ENCODE measurements at places on chromosomes 2 and 18.

GRCh38 chr2:45855374-45855773 lies 203.9 kb downstream of the PRKCE start:
- peak; percentile 43 for DNase-seq

DNA sequence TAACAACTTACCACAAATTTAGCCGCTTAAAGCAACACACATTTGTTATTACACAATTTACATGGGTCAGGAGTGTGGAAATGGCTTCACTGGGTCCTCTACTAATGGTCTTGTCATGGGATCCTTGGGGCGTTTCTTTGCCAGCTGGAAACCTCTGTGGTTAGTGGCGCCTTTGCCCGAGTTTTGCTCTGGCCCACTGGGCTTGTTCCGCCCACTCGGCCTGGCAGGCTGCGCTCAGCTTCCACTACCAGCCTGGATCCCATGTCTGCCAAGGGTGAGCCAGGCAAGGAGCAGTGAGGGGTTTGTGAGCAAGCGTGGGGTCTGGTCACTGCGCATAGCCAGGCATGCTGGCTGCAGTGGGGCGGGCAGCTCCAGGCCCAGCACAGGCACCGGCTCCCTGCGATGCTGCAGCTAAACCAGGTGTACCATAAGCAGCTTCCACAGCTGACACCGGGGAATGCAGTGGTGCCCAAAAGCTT lies 16.2 kb upstream of the MBD2 start:
- DNase-seq = no peak

- no peak for DNase-seq
Measured at GRCh38 chr2:26712486-26713465, 20.3 kb downstream of the KCNK3 start.

DNA sequence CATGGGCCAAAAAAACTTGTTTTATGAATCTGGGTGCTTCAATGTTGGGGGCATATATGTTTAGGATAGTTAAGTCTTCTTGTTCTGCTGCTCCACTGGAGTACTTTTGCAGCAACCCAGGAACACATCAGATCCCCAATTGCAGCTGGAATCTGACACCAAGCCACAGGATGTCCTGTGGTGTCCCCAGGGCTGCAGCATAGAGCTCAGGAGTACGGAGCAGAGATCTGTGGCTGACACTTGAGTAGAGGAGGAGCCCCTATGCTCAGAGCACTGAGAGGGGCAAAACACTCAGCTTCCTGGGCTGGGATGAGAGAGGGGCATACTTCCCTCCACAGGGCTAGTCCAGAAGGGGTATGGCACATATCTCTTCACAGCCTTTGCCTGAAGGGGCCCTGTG lies 138.9 kb upstream of the ERBB4 start:
- DNase-seq = no peak

GRCh38 chr2:217102956-217103355 lies 243.1 kb upstream of the TNP1 start:
- peak; percentile 16 for DNase-seq

DNA sequence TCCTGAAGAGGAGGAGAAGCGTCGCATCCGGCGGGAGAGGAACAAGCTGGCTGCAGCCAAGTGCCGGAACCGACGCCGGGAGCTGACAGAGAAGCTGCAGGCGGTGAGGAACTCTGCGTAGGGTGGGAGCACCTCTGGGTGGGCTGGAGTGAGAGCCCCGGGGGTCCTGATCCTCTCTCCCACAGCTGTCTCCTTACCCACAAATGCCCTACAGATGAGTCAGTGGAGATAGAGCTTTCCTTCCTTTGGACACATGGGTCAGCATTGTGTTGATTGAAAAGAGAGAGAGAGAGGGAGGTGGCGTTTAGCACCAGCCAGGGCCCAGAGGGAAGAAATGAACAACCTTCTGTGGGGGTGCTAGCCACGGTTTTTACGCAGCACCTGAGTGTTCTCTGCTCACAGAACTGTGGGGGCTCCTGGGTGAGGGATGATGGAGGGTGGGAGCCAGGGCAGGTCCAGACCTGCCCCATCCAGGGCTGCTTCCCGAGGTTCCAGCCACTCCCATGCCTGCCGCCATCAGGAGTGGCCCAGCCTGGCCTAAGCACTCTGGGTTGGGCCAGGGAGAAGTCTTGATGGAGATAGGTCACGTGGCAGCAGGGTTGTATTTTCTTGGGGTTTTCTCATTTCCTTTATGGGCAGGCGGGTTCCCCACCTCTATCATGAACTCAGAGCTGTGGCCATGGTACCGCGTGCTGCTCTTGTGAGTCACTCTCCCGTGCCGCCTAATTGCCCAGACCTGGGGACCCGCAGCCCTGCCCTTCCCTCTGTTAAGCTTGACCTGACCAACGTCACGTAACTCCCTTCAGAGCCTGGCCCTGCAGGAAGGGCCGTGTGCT lies 16.3 kb downstream of the FOSL2 start:
- DNase-seq = no peak

GRCh38 chr2:39127973-39128372 lies 7.1 kb upstream of the SOS1 start:
- peak; percentile 17 for DNase-seq

DNA sequence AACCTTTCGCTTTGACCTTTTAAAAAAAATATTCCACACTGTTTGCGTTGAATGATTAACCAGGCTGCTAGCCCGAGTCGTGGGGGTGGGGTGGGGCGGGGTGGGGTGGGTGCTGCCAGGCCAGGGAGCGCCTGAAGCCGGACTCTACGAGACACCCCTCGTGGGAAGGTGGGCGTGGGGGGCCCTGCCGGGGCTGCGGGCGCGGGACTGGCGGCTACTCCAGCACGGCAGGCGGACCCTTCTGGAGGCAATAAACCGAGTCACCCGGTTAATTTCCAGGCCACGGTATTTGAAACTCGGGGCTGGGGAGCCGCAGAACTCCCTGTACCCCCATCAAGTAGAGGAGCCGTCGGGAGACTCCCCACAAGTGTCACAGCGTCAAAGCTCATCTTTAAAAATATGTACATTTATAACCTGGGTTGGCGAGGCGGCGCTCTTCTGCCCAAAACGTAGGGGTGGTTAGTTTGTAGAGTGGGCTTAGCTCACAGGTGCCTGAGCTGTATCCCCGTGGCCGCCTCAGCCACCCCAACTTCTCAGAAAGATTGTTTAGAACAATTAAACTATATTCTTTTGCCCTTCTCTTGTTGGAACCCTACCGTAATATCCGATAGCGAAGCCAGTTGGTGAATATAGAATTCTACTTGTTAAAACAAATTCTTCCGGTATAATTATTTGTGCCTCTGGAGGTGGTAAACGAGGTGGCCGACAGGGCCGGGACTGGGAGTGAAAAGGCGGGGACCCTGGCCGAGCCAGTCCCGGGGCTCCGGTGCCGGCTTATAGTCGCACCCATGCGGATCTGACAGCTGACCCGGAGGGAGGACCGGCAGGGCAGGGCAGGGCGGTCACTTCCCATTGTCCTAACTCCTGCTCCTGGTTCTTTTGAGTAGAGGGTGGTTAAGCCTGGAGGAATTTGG lies 1.4 kb downstream of the B3GNT2 start:
- DNase-seq = no peak

GRCh38 chr18:58615140-58616132 lies 13.5 kb downstream of the ALPK2 start:
- DNase-seq = peak; percentile 23

DNA sequence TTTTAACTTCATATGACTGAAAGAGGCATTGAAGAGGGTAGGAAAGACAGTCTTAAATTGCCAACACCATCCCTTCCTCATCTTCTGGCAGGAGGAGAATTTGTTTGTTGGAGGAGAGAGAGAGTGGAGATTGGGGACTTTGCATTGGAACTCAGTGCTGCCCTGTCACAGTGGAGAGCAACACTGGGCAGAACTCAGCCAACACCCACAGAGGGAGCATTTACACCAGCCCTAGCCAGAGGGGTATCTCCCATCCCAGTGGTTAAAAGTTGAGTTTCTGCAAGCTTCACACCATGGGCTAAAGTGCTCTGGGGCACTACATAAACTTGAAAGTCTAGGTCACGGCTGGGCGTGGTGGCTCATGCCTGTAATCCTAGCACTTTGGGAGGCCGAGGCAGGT lies 174.1 kb downstream of the ANKRD30B start:
- no peak for DNase-seq

DNA sequence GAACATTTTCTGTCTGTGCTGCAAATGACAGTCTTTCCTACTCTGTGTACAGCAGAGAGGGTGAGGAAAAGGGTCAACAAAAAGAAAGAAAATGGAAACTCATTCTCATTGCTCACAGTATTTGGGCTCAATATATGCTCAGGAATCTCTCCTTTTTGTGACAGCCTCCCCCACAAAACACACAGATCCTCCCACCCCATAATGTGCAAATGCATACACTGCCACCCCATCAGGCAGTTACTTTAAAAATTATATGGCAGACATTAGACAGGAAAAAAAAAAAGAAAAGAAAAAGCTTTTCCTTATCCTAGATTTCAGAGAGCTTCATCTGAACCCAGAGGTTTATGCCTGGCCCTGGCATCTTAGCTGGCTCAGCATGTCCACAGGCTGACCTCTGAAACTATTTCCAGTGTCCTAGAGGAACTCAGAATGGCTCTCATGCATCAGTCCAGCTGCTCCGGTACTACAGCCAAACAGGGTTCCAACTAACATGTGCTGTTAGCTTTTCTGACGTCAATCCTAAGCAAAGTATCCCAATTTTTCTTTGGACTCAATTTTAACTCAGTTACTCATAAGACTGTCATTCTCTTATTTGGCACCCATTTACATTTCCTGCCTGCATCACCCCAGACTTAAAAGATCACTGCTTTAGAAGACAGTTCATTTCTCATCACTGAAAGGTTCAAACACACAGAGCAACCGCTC lies 105.9 kb downstream of the RBMS1 start:
- peak; percentile 96 for DNase-seq

GRCh38 chr2:6148882-6149281 lies 456.7 kb downstream of the SOX11 start:
- DNase-seq = peak; percentile 57

Data from fibroblast of skin of abdomen (primary cell).